ENCODE measurements at places on chromosomes 16 and 17.

DNA sequence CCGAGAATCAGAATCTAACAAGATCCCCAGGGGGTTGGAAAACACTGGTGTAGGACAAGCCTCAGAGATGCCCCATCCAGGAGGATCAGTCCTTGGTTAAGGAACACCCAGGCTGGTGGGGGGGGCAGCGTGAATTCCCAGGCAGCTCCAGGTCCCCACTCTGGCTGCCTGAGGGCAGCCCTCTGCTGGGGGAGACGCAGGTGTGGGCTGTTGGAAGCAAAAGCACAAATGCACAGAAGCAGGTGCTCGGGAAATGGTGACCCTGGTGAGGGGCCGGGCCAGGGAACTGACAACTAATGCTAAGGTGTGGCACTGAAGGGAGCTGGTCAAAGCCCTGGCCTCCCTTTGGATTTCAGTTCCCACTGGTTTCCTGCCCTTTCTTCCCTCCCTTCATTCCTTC lies 140.8 kb upstream of the CDH5 start:
- DNase-seq: no peak

DNA sequence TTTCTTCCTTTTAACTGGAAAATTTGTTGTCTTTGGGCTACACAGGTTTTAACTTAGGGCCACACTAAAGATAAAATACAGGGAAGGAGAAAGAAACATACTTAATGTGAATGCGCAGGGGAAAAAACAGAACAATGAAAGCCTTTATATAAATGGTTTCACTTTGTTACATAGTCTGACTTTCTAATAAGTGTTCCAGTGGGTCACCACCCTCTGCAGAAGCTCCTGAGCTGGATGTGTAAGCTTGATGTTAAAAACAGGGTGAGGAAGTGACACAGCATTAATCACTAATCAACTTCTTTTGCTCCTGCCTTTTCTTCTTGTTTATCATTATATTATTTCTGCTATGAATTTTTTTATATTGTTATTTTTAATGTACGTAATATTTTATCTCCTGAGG lies 445.6 kb upstream of the CA10 start:
- DNase-seq: no peak

DNA sequence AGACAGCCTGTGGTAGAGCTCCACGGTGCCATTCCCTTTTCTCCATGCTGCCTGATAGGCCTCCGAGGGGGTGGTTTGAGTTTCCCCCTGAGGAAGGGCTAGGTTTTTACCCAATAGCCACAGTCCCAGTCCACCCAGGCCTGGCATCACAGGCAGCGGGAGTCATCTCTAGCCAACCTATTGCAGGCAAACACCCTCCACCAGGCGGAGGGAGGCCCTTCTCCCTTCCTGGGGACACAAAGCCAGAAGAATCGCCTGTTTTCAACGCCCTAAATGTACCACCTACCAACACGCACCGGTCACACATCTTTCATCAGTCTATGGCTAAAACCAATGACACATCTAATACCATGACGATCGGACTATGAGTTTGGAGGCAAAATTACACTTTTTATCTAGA lies 7.4 kb downstream of the CSNK1D start:
- DNase-seq: no peak

GRCh38 chr16:22070361-22071330 lies 21.7 kb upstream of the VWA3A start:
- DNase-seq: peak; percentile 28

DNA sequence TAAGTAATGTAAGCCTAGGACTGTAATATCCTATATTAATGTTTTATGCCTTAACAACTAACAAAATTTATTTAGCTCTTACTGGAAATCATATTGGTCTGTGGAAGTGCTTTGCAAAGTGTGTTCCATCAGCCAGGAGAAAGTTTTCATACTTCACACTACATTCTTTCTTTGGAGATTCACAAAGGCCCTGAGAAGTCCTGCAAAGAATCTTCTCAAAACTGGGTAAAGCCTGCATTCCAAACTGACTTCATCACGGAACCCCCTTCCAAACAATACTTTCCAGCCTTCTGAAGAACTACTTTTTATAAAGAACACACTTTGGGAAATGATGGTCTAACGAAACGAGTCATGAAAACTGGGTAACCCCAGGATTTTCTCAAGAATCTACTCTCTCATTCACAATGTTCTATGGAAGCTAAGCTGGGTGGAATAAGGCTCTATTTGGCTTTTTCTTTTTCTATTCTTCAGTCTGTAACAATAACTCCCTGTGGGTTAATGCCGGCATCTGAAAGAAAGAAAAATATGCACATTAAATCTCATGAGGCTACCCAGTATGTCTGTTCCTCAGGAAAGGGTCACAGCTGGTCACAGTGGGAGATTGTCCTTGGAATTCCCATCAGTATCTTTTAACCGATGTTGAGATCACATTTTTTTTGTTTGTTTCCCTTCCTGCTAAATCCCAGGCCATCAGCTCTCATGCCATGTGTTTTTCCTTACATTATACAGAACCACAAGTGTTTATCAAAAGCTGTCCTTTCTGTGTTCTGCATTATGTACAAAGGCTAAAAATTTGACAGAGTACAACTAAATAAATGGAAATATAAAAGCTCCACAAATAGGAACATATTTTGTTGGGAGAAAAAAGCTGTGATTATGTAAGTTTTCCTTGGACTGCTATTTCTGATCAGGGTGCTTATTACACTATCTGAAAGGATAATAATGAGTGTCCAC lies 12.8 kb upstream of the AKAP1 start:
- no peak for DNase-seq

DNA sequence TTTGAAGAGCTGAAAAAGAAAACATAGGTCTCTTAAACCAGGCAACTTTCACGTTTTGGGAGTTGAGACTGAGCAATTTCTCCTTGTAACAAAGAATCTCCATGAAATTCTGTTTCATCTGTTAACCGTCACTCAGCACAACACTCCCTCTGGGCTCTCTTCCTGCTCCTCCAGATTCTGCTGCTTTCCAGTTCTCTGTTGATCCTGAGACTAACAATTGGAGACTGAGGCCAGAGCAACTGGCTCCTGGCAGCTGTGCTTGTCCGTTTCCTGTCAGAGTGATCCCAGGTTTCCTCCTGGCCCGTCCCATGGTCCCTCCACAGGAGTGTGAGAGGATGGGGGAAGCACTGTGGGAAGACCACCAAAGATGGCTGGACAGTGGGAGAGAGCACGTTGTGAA lies 32.5 kb downstream of the IST1 start:
- peak; percentile 39 for DNase-seq

DNA sequence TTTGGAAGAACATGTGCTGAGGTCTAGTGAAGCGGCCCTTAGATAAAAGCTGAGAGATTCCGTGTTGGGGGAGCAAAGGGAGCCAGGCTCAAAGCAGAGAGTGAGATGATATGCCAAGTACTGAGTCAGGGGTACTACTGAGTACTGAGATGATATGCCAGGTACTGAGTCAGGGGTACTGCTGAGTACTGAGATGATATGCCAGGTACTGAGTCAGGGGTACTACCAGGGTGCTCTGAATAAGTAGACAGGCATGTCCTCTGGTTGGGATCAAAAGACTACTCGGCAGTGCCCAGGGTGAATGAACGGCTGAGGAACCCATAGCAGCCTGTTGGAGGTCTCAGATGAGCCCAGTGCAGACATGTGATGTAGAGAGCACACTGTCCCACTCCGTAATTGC lies 239.0 kb downstream of the SOX9 start:
- no peak for DNase-seq

DNA sequence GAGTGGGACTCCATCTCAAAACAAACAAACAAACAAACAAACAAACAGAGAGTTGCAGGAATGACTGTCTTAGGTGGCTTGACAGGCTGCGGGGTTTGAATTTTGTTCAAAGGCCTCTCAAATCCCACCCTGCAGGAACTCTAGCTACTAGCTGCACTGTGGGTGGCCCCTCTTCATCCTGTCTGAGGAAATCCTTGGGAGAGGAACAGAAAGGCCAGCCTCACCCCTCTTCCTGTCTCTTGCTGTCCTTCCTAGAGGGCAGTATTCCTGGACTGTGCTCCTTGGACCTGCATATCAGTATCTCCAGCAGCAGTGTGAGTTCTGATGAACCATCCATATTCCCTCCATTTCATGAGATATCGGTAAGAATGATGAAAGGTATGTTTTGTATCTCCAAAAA lies 2.0 kb upstream of the CCDC92B start:
- no peak for DNase-seq

- DNase-seq: no peak
Observed at GRCh38 chr16:73793260-73793659, 503.4 kb upstream of the PSMD7 start.

Measured in left ventricle myocardium inferior (tissue), 1 donor.